ENCODE measurements at places on chromosomes 7 and 10.

- H3K4me3 ChIP-seq = no peak overlapping the region
- no peak for DNase-seq
- H3K27ac ChIP-seq = no peak overlapping the region
- peaks cover 61% of the 10 kb centered on the region for H3K4me1 ChIP-seq
Observed at GRCh38 chr10:80192553-80192952, 12.8 kb downstream of the ANXA11 start.

DNA sequence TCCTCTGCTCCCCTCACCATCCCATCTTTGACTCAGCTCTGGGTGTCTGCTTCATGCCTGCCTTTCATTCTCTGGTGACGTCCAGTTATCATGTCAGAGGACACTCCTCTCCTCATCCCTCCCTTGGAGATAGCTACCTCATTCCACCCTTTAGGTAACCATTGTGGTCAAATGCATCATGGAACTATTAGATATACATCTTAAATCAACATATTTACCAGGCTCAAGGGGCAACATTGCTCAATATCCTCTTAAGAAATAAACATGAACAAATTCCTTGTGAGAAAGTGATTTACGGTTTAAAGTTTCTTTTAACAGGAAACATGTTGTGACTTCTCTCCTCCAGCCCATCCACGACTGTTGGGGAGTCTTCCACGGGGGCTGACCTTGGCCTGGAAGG is 511.6 kb upstream of the IGFBP3 start:
- no peak overlapping the region for H3K27ac ChIP-seq
- no peaks in the 10 kb centered on the region for H3K4me1 ChIP-seq
- DNase-seq = no peak
- H3K36me3 ChIP-seq = no peaks in the 10 kb centered on the region
- H3K4me3 ChIP-seq = no peak overlapping the region

DNA sequence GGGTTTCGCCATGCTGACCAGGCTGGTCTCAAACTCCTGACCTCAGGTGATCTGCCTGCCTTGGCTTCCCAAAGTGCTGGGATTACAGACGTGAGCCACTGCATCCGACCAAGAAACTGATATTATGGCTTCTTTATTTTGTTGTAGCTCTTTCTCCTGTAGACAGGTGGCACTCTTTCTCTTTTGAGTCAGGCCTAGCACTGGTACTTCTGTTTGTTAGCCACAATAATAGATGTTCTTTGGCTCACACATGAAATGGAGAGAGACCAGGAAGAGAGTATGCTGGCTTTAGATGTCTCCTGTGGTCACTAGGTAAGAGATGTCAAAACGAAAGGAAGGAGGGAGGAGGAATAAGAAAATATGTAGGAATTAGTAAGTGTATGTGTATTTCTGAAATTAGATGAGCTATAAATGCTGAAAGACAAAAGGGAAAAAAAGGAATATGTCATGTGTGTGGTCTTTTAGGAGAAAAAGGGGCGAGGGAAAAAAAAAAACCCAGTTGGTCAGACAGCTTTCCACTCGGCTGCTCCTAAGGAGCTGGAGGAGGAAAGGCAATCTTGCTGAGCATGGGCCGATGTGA is 78.7 kb downstream of the CLEC2L start:
- peak; percentile 73 for DNase-seq
- H3K4me3 ChIP-seq = no peak overlapping the region
- no peak overlapping the region for H3K27ac ChIP-seq
- no peaks in the 10 kb centered on the region for H3K27me3 ChIP-seq
- H3K36me3 ChIP-seq = peaks cover 25% of the 10 kb centered on the region
- H3K4me1 ChIP-seq = no peaks in the 10 kb centered on the region

DNA sequence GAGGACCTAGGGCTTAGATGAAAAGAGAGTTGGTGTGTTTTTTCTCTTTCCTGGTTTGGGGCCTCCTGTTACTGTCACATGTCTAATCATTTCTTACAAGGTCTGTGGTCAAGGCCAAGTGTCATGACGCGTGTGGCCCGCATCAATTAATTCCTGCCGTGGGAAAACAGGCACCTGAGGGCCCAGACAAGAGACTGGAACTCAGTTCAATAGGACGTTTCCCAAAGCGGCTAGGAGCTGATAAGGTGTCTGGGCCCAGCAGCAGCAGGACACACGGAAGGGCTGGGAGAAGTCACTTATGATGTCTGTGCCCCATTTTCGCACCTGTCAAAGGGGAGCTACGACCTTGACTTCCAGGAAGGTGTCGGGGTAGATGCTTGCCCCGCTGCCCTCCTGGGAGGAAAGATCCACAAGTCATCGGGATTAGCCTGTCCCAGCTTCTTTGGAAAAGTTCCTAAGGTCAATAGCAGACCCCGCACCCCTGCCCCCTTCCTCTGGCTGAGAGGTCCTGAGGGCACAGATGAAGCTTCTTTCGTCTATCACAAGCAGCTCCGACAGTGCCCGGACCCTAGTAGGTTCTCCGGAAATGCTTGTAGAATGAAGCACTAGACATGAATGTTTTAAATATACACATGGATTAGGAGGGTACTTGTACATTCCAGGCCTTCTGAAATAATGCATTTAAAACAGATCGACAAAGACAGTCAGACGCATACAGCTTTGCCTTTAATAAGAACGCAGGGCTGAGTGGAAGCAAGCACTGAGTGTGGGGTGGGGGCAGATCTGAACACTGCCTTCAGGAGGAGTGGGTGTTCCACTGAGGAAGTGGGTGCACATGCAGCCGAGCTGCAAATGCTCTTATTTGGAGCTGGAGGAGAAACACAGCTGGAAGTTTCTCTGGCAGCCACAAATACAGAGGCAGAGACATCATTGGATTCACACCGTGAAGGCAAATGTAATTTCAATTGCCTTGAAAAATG is 237.5 kb upstream of the GRB10 start:
- no peaks in the 10 kb centered on the region for H3K27me3 ChIP-seq
- no peaks in the 10 kb centered on the region for H3K36me3 ChIP-seq
- no peak overlapping the region for H3K4me3 ChIP-seq
- H3K4me1 ChIP-seq = no peaks in the 10 kb centered on the region

- H3K27ac ChIP-seq = no peak overlapping the region
- H3K4me1 ChIP-seq = peaks cover 20% of the 10 kb centered on the region
- no peak overlapping the region for H3K4me3 ChIP-seq
- no peaks in the 10 kb centered on the region for H3K36me3 ChIP-seq
- no peak for DNase-seq
- H3K27me3 ChIP-seq = peaks cover 36% of the 10 kb centered on the region
Observed at GRCh38 chr10:17009212-17009700, 120.4 kb downstream of the CUBN start.

DNA sequence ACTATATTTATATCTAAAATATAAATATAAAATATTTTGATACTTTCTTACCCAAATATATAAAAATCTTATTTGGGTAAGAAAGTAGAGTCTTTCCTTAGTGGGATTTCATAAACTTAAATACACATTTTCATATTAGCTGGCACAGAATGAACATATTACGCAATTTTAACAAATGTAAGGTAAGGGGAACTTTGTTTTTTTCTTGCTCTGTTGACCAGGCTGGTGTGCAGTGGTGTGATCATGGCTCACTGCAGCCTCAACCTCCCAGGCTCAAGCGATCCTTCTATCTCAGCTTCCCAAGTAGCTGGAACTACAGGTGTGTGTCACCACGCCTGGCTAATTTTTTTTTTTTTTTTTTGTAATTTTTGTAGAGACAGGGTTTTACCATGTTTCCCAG is 18.3 kb downstream of the CYP26A1 start:
- no peaks in the 10 kb centered on the region for H3K4me1 ChIP-seq
- H3K36me3 ChIP-seq = no peaks in the 10 kb centered on the region
- peaks cover 8% of the 10 kb centered on the region for H3K27me3 ChIP-seq
- no peak overlapping the region for H3K27ac ChIP-seq

- peak; percentile 62 for DNase-seq
- peak overlapping the region; percentile 83 for H3K4me3 ChIP-seq
- H3K27me3 ChIP-seq = no peaks in the 10 kb centered on the region
- peaks cover 74% of the 10 kb centered on the region for H3K4me1 ChIP-seq
Observed at GRCh38 chr7:140058517-140058916, 4.2 kb downstream of the PARP12 start.

- H3K27me3 ChIP-seq = peaks cover 8% of the 10 kb centered on the region
- H3K36me3 ChIP-seq = no peaks in the 10 kb centered on the region
- DNase-seq = no peak
- peaks cover 4% of the 10 kb centered on the region for H3K4me1 ChIP-seq
- no peak overlapping the region for H3K4me3 ChIP-seq
- no peak overlapping the region for H3K27ac ChIP-seq
Observed at GRCh38 chr7:141356161-141356560, 195.0 kb upstream of the AGK start.

GRCh38 chr10:103102195-103102594 is 90.9 kb downstream of the NT5C2 start:
- peaks cover 37% of the 10 kb centered on the region for H3K36me3 ChIP-seq
- peaks cover 2% of the 10 kb centered on the region for H3K4me1 ChIP-seq
- H3K27ac ChIP-seq = no peak overlapping the region
- DNase-seq = no peak
- no peak overlapping the region for H3K4me3 ChIP-seq
- H3K27me3 ChIP-seq = no peaks in the 10 kb centered on the region

- no peak overlapping the region for H3K4me3 ChIP-seq
- DNase-seq = no peak
- H3K27ac ChIP-seq = no peak overlapping the region
- H3K36me3 ChIP-seq = peaks cover 38% of the 10 kb centered on the region
- H3K4me1 ChIP-seq = peaks cover 23% of the 10 kb centered on the region
Observed at GRCh38 chr10:12177642-12178041, 18.0 kb downstream of the NUDT5 start.

DNA sequence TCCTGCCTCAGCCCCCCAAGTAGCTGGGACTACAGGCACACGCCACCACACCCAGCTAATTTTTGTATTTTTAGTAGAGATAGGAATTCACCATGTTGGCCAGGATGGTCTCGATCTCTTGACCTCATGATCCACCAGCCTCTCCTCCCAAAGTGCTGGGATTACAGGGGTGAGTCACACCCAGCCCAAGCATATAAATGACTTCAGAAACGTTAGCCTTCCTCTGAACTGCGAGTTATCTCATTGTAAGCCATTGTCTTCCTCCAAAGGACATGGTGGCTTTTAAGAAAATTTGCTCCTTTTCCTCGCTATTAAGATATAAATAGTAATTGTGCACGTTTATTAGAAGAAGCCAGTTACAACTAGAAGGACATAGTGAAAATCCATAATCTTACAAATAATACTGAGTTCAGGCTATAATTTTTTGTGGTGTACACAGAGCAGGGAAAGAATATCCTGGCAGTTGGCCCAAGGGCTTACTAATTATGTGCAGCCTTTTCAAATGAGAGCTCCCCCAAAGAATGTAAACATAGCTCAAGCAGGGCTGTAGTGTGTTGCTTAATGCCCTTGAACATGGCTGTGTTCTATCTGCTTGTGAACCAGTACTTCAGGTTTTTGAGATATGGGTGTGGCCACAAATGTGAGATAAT is 495.8 kb downstream of the PARD3 start:
- H3K4me1 ChIP-seq = no peaks in the 10 kb centered on the region
- no peaks in the 10 kb centered on the region for H3K36me3 ChIP-seq
- H3K4me3 ChIP-seq = no peak overlapping the region

- H3K4me3 ChIP-seq = no peak overlapping the region
- H3K27ac ChIP-seq = no peak overlapping the region
- DNase-seq = no peak
Observed at GRCh38 chr7:1305873-1306272, 73.2 kb downstream of the UNCX start.

- H3K27me3 ChIP-seq = peaks cover 9% of the 10 kb centered on the region
- peaks cover 43% of the 10 kb centered on the region for H3K4me1 ChIP-seq
- H3K36me3 ChIP-seq = peaks cover 21% of the 10 kb centered on the region
- DNase-seq = peak; percentile 82
- H3K4me3 ChIP-seq = peak overlapping the region; percentile 90
Observed at GRCh38 chr10:91796331-91797047, 1.7 kb upstream of the TNKS2 start.

- no peaks in the 10 kb centered on the region for H3K36me3 ChIP-seq
- H3K27ac ChIP-seq = no peak overlapping the region
- no peaks in the 10 kb centered on the region for H3K4me1 ChIP-seq
- H3K4me3 ChIP-seq = no peak overlapping the region
Observed at GRCh38 chr7:133781486-133782090, 345.6 kb upstream of the LRGUK start.

DNA sequence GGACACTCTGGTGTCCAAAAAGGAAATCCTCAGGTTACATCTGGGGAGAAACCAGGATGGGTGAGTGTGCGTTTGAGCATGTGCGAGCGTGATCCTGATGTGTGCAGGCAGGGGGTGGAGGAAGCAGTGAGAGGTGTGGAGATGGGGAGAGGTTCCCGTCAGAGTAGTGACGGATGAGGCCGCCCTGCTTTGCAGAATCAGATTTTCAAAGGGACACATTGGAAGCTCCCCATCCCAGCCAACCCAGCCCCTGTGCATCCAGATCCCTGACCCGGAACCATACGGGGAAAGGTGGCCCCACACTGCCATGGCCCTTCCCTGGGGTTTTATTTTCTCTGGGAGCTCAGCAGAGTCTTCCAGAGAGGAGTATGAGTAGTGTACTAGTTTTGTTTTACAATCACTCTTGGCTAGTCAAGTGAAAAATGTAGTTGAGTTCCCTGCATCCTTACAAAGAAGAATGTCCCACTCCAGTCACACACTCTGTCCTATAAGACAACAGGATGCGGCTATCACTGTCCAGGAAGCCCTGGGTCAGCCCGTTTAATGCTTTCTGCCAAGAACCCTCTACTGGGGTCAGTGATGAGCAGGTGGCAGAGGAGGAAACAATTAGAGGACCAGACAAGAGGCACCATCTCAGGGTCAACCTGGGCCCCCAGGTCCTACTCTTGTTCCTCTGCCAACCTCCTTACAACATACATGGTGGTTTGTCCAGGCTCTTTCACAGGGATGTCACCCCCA is 46.8 kb upstream of the PDLIM1 start:
- H3K27me3 ChIP-seq = no peaks in the 10 kb centered on the region
- H3K4me1 ChIP-seq = no peaks in the 10 kb centered on the region
- no peak for DNase-seq

DNA sequence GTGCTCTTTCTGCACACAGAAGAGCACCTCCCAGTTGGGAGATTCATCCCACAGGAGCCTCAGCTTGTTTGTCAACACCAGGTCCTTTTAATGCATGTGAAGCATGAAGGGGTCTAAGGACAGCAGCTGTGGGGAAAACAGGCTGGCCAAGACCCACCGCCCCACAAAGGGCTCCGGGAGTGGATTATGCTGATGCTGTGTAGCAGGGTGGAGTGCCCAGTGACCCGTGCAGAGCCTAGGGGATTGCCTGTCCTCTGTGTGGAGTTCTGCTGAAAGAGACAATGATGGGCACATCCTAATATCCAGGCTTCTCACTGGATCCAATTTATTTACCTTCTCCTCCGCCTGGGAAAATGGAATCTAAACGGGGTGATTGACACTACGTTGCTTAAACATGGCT is 74.0 kb downstream of the PIP4K2A start:
- no peak overlapping the region for H3K27ac ChIP-seq
- no peaks in the 10 kb centered on the region for H3K27me3 ChIP-seq
- DNase-seq = no peak
- peaks cover 38% of the 10 kb centered on the region for H3K36me3 ChIP-seq
- no peak overlapping the region for H3K4me3 ChIP-seq

DNA sequence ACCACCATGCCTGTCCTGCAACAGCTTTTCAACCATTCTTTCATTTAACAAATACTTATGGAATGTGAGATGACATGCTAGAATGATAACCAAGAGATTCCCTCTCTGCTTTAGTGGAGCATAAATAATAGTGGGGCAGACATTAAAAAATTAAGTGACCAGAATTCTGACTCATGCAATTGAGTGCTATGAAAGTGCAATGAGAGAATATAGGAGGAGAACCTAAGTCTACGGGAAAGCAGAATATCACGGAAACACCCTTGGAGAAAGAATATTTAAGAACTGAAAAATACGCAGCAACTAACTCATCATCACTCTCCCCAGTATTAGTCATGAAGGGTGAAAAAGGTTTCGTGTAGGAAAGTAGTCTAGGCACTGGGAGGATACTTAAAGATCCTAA is 7.1 kb downstream of the KIF5B start:
- H3K27me3 ChIP-seq = no peaks in the 10 kb centered on the region
- peaks cover 72% of the 10 kb centered on the region for H3K4me1 ChIP-seq
- peak overlapping the region; percentile 42 for H3K27ac ChIP-seq

Measured in activated CD4-positive, alpha-beta T cell treated with anti-CD3 and anti-CD28 coated beads, Interleukin-2, amount 10 ng/mL, durations not matched to agents 24 days and 14 days (primary cell).